NCI-H446 treated with DMSO at 0.1 percent for 48 hours (cell line): ENCODE measurements at places on chromosomes 7 and 10.

DNA sequence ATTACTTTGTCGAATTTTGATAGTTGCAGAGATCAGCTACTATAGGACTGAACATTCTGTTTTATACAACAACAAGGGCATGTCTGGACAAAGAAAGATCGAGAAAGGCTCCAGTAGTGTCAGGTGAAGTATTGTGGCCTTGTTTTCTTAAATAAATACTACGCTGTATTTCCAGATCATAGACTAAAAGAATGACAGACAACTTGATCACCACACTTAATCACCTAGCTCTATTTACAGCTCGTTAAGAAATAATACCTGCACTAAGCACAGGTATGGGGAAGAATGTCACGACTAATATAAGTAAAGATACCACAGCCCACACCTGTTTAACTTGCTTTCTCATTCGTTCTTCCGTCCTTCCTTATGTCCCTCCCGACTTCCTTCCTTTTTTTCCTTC, 269.2 kb downstream of the HGF start:
- DNase-seq = no peak

DNA sequence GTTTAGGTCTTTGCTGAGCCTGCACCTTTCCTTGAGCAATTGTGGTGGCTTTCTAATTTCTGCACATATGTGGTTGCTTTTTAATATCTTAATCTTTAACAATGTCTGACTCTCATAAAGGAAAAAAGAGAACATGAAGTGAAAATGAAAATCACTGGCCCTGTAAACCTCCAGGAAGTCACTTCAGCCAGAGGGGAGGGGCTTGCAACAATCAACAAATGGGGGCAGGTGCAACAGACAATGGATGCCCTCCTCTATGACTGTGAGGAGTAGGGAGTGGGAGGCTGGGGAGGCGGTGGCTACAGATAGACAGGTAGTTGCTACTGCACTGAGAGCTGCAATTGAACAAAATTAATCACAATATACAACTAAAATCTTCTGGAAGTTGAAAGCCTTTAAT, 1377.4 kb downstream of the XPNPEP1 start:
- DNase-seq = no peak

DNA sequence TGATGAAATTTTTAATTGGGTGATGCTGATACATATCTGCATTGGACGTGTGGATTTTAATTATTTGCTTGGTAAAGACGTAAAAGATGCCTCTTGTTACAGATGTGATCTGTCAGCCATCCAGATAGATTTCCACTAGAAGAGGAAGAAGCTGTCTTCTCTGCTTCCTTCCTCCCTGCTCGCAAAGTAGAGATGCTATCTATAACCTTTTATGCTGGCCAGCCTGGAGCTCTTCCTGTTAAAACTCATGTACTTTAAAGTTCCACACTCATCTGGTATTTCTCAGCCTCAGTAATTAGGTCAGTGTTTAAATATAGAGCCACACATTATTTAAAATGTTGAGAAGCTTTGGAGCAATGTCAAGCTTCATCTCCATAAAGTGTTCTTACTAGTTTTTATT, 51.2 kb upstream of the TMEM229A start:
- no peak for DNase-seq

- DNase-seq = no peak
Observed at GRCh38 chr7:78090616-78091015, 292.0 kb downstream of the PHTF2 start.

GRCh38 chr10:69425511-69426298, 9.0 kb upstream of the TACR2 start:
- DNase-seq = no peak

- DNase-seq = no peak
Observed at GRCh38 chr10:122618461-122619165, 58.1 kb downstream of the DMBT1 start.

GRCh38 chr7:83326223-83326622, 163.5 kb upstream of the PCLO start:
- no peak for DNase-seq

- no peak for DNase-seq
Observed at GRCh38 chr10:88459530-88459929, 123.6 kb downstream of the RNLS start.

- DNase-seq = no peak
Observed at GRCh38 chr10:133364645-133365431, 7.0 kb upstream of the FUOM start.

GRCh38 chr7:48380921-48381320, 209.7 kb downstream of the ABCA13 start:
- no peak for DNase-seq

DNA sequence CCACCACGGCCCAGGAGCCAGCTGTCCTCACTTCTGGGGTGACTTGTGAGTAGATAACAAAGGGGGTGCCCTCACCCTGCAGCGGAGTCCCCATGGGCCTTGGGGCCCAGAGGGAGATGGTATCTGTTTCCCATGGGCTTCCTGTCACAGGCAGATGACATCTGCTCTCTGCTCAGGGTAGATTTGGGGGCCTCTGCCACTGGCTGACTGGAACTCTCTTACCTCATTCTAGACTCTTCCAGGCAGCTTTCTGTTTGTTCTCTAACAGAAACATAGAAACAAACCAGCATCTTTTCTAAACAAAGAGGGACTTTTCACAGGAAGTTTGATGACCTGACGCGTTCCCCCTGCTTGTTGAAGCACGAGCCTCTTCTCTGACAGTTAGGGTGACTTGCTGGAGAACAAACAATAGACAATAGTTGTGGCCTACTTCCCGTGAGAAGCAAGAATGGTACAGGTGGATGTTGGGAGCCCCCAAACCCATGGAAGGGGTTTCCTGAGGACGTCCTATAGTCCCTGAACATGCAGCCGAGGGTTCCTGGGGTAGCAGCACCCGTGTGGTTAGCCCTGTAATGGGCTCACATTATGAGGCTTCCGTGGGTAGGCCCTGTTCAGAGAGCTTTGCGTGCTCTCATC, 61.6 kb downstream of the GRK5 start:
- DNase-seq = no peak

- no peak for DNase-seq
Observed at GRCh38 chr7:35818513-35818912, 17.7 kb downstream of the SEPTIN7 start.

- no peak for DNase-seq
Observed at GRCh38 chr10:29353305-29353704, 64.4 kb downstream of the LYZL1 start.

DNA sequence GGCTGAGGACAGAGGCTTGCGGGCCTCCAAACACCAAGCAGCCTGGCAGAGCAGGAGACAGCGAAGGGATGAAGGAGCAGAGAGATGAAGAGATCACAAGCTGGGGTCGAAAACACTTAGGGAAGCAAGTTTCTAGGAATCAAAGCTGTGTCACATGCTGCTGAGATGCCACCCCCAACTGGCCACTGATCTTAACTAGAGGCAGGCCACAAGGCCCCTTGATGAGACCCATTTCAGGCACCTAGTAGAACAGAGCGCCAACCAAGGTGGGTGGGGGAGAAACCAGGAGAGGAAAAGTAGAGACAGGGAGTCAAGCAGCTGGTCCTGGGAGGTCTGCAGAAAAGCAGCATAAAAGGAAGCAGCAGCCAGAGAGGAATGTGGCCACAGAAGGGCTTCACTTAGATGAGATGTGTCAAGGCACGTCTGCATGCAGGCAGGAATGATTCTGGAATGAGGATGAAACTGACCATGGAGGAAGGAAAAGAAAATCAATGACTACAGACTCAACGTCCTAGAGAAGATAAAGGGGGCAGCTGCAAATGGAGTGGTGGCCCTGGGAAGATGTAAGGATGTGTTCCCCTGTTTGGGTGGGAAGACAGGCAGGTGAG, 85.0 kb upstream of the DDC start:
- DNase-seq = no peak

- DNase-seq = peak; percentile 13
Observed at GRCh38 chr10:20254078-20254477, 437.8 kb downstream of the PLXDC2 start.

- DNase-seq = no peak
Observed at GRCh38 chr7:105389088-105389650, 448 bp upstream of the SRPK2 start.

DNA sequence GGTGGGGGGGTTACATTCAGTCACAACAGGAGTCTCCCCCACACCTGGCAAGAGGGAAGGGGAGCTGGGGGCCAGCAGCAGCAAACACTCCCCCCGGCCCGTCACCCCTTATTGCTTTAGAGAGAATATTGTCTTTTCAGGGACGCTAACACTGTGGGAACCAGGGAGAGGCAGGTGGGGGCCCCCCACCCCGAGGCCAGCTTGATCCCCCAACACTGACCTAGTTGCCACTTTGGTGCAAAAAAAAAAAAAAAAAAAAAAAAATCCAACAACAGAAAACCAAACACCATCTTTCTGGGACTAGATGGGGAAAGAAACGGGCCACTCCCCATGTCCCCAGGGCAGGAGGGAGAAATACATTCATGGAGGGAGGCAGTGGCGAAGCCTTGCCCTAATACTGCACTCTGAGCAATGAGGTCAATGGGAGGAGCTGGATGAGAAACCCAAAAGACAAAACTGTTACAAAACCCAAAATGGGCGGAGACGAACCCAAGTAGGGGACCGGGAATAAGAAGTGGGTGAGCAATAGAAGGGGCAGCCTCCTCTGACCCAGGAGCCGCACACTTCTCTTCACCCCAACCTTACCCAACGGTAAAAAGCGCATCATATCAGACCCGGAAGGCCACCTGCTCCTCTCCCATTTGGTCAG, 6.5 kb downstream of the GNB2 start:
- no peak for DNase-seq

GRCh38 chr7:103391976-103392375, 44.5 kb downstream of the PSMC2 start:
- DNase-seq = no peak

DNA sequence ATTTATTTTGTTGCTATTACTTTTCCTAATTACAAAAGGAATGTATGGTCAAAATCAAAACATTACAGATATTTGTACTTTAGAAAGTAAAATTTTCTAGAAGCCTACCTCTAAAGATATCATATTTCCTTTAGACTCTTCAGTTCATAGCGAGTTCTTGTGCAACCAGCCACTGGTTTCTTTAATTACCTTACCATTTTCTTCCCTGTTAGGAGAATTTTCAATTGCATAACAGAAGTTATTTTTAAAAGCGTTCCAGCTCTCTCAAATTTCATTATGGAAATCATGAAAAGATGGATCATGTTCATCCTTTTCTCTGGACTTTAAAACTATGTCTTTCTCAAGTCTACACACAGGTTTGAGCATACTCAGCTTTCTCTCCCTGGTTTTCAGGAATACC, 5.0 kb upstream of the TRUB1 start:
- no peak for DNase-seq

DNA sequence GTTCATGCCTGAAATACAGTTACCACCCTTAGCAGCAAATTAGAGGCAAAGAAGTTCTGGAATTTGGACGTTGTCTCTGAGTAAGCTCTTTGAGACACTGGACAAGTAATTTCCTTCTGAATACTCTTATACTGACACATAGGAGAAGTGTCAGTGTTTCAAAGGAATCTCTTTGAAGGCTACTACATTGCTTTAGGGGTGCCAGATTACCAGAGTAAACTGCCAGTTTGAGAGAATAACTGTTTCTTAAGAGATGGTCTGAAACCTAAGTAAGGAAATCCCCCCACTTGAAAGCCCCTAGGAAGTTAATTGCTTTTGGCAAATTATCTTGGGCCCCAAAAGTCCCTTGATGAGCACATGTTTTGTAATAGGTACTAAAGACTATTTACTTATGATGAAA, 3.4 kb downstream of the FAS start:
- DNase-seq = no peak

GRCh38 chr7:84073186-84073875, 121.3 kb downstream of the SEMA3A start:
- DNase-seq = peak; percentile 32

- no peak for DNase-seq
Observed at GRCh38 chr7:85733169-85733915, 546.5 kb upstream of the SEMA3D start.

DNA sequence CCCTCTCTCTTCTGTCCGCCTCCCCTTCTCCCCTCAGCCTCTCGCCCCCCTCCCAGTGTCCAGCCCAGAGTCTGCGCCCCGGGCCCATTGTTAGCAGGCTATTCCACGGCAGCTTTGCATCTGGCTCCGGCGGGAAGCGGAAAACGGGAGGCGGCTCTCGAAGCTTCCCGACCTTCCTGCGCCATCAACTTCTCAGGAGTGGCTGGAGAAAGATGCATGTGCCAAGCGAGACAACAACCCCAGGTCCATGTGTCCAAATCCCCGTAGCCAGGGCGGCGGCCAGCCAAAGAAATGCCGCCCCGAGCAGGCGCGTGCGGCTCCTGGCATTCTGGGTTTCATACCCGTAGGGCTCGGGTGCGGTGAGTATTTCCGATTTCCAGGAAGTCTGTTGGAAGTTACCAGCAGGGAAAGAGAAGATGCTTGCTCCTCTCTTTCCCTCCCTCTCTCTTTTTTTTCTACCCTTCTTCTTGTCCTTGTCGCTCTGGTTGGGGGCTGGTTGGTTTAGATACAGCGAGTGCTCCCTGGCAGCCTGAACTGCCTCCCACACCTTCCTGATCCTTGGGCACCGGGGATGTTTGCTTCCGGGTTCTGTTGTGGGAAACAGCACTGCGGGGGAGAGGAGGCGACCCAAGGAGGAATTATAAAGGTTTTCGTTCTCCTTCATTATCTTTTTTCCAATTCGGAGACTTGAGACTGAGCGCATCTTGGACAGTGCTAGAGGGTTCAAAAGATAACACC, 1.2 kb upstream of the HOXA2 start:
- no peak for DNase-seq

- no peak for DNase-seq
Observed at GRCh38 chr7:46695051-46695708, 774.1 kb upstream of the IGFBP3 start.

DNA sequence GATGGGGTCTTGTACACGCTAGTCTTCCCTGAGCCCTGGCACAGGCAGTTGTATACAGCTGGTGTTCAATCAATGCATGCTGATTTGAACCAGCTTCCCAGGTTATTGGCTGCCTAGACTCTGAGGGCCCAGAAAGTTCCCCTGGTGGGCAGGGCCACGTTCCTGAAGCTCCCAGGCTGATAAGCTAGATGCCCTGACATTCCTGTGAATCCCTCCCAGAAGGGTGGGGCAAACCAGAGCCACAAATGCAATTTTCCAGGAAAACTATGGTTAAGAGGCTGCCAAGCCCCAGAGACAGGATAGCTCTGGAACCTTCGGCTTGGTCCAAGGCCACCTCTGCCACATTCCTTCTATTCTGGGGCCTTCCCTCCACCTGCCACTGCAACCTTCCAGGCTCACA, 78.2 kb downstream of the FAM53B start:
- DNase-seq = no peak

DNA sequence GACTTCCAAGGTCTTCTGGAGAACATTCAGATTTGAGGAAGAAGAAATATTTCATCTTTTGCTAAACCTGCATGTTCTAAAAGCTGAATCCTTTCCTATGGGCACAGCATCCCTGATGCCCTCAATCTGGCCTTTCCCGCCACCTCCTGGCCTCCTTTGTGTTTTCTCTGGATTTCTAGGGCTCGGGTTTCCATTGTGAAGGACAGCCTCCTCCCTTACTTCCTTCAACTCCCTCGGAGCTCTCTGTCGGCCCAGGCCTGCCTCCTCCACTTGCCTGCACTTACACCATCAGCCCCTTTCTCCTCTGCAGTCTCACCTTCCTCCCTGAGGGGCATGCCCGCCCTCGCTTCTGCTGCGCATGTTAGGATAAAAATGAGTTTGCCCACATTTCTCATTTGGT, 75.4 kb downstream of the WIPF3 start:
- DNase-seq = no peak
